ENCODE measurements at places on chromosomes 13 and 19. TPM values are rescaled to one million over a fixed set of nuclear protein-coding genes. Genes with fewer than 3 reads are reported as not detected.

DNA sequence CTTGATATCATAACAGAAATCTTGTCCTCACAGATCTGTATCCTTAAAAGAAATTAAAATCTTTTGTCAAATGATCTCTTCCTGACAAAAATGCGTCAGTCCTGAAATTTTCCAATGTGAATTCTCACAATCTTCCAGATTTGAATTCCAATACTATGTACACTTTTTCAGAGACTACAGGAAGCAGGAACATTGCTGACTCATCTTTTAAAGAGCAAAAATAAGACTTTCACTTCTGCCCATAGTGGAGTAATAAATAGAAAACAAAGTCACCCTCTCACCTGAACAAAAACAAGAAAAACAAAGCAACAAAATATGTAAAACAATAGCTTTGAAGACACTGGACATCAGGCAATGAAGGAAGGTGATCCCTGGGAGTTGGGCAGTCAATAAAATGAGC lies 167.0 kb upstream of the IPO5 start:
- no peak for DNase-seq
- no peaks in the 10 kb centered on the region for H3K27me3 ChIP-seq
- H3K4me3 ChIP-seq = no peak overlapping the region
- H3K4me1 ChIP-seq = no peaks in the 10 kb centered on the region
- H3K27ac ChIP-seq = no peak overlapping the region
- H3K36me3 ChIP-seq = no peaks in the 10 kb centered on the region

DNA sequence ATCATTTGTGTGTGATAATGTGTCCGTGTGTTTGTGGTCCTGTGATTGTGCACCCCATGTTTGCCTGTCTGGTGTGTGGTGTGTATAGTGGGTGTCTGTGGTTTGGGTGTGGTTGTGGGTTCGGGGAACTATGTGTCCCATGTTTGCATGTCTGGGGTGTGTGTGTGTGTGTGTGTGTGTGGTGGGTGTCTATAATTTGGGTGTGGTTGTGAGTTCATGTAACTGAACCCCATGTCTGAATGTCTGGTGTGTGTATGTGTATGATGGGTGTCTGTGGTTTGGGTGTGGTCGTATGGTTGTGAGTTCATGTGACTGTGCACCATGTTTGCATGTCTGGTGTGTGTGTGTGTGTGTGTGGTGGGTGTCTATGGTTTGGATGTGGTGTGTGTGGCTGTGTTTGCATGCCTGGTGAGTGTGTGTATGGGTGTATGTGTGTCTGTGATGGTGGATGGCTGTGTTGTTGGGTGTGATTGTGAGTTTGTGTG lies 11.1 kb upstream of the NFIX start:
- no peak for DNase-seq
- H3K4me1 ChIP-seq = peaks cover 10% of the 10 kb centered on the region
- H3K4me3 ChIP-seq = no peak overlapping the region
- no peak overlapping the region for H3K27ac ChIP-seq

PRODH2 gene
- total RNA-seq = 0.64 TPM

DNA sequence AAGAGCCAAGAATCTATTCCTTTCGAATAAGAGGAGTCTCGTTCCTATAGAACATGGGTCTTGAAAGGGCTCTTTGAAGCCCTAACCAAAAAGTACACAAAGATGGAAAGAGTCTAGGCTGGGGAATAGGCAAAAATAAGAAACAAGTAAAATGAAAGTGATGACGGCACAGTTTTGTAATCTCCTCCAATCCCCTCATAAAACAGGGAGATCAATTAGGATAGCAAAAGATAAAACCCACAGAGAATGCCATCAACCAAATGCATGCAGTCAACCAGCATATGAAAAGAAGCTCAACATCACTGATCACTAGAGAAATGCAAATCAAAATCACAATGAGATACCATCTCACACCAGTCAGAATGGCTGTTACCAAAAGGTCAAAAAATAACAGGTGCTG lies 122.4 kb upstream of the LSM14A start:
- H3K4me3 ChIP-seq = no peak overlapping the region
- H3K4me1 ChIP-seq = no peaks in the 10 kb centered on the region
- no peaks in the 10 kb centered on the region for H3K27me3 ChIP-seq
- no peak overlapping the region for H3K27ac ChIP-seq

MYBPC2 gene
- total RNA-seq = 0.61 TPM

GRCh38 chr13:42999491-42999890 lies 7.5 kb upstream of the EPSTI1 start:
- H3K27me3 ChIP-seq = no peaks in the 10 kb centered on the region
- H3K4me1 ChIP-seq = no peaks in the 10 kb centered on the region
- no peak overlapping the region for H3K27ac ChIP-seq
- H3K4me3 ChIP-seq = no peak overlapping the region
- DNase-seq = no peak
- H3K36me3 ChIP-seq = no peaks in the 10 kb centered on the region

- H3K4me1 ChIP-seq = no peaks in the 10 kb centered on the region
- H3K27ac ChIP-seq = no peak overlapping the region
- no peak overlapping the region for H3K4me3 ChIP-seq
- no peak for DNase-seq
- peaks cover 45% of the 10 kb centered on the region for H3K27me3 ChIP-seq
These were observed 4.2 kb upstream of the ZIC2 start for GRCh38 chr13:99977334-99977911.

DNA sequence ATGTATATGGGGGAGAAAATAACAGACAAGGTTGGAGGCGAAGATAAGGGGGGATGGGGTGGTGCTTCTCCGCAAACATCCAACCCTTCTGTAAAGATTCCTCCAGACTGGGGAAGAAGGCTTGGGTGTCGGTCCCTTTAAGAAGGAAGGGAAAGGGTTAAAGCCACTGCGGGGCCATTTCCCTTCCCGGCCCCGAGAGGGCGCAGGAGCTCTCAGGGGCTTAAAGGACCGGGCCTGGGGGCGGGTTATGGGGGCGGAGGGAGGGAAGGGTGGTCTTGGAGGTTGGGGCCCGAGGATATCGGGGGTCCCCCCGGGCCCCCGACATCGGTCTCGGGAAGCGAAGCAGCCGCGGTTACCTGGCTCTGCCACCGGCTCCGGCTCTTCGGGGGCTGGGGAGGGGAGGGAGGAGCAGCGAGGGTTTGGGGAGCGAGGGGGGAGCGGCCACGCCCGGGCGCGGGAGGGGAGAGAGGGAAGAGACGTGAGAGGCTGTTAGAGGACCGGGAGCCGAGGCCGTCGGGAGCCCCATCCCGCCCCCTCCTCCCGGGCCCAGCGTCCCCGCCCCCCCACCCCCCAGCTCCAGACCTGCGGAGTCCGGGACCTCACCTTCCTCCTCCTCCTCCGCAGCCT lies 2.8 kb downstream of the TNNT1 start:
- peaks cover 14% of the 10 kb centered on the region for H3K27me3 ChIP-seq
- no peak overlapping the region for H3K4me3 ChIP-seq
- peaks cover 6% of the 10 kb centered on the region for H3K4me1 ChIP-seq
- DNase-seq = no peak
- H3K27ac ChIP-seq = no peak overlapping the region

- H3K27ac ChIP-seq = no peak overlapping the region
- DNase-seq = no peak
- peaks cover 3% of the 10 kb centered on the region for H3K27me3 ChIP-seq
- no peak overlapping the region for H3K4me3 ChIP-seq
- H3K4me1 ChIP-seq = peaks cover 4% of the 10 kb centered on the region
These were observed 219.9 kb downstream of the MAB21L1 start for GRCh38 chr13:35256459-35257148.

ZNF418 gene
- 25.4 TPM for total RNA-seq

GRCh38 chr13:35961461-35962220 lies 169.5 kb downstream of the DCLK1 start:
- peaks cover 11% of the 10 kb centered on the region for H3K36me3 ChIP-seq
- H3K27ac ChIP-seq = no peak overlapping the region
- no peak overlapping the region for H3K4me3 ChIP-seq
- no peaks in the 10 kb centered on the region for H3K27me3 ChIP-seq

FGF14 gene
- total RNA-seq = 17.8 TPM

SIGLEC5 gene
- not detected for total RNA-seq

ZNF222 gene
- 12.2 TPM for total RNA-seq

DNA sequence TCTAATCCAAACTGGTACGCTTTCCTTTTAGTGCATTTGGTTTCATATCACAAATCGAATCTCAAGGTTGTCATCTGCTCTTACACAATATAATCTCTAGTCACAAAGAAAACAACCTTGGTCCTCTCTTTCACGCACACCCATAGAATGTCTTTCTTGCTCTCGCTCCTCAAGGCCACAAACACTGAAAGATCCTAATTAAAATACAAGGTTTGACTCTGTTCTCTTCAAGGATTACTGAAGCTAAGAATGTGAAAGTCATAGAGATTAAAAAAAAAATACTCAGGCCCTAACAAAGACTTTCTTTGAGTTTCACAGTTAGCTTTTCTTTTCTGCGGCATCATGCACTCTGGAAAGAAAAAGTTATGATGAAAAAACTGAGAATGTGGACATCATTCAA lies 891.5 kb downstream of the EFNB2 start:
- H3K27me3 ChIP-seq = peaks cover 2% of the 10 kb centered on the region
- H3K4me1 ChIP-seq = no peaks in the 10 kb centered on the region
- no peak for DNase-seq
- no peak overlapping the region for H3K27ac ChIP-seq
- H3K36me3 ChIP-seq = no peaks in the 10 kb centered on the region

GRCh38 chr13:107799001-107799400 lies 416.3 kb downstream of the LIG4 start:
- no peaks in the 10 kb centered on the region for H3K36me3 ChIP-seq
- H3K4me1 ChIP-seq = peaks cover 25% of the 10 kb centered on the region
- H3K27me3 ChIP-seq = peaks cover 2% of the 10 kb centered on the region
- DNase-seq = no peak
- H3K27ac ChIP-seq = no peak overlapping the region

DNA sequence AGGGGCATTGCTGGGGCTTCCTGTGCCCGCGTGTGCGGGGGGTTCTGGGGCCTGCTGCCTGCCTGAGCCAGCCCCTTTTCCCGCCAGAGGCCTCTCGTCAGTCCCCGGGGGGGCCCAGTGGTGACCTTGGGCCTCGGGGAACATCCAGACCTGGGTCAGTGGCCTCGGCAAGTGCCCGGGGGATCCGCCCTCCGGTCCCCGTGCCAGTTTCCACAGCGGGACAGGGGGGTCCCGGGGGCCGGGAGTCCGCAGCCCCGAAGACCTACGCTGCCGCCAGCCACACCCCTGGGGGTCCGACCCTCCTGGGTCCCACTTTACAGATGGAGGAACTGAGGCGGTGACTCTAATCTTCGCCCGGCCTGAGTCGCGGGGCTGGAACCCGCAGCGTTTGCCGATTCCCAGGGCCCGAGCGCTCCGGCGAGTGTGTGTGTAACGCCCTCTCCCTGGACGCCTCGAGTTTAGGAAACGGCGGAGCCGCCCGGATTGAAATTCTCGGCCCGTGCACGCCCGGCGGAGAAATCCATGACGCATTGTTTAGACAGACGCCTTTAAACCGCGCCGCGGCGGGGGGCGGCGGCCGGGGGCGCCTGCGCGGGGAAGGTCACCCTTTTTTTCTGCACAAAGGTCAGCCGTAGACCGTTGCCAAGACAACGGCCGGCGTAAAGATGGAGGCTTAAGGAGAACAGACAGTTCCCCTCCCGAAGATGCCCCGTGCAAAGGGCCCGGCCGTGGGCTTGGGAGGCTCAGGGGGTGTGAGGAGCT lies 39.3 kb downstream of the EFNA2 start:
- H3K27me3 ChIP-seq = peaks cover 8% of the 10 kb centered on the region
- H3K36me3 ChIP-seq = no peaks in the 10 kb centered on the region
- peak; percentile 84 for DNase-seq
- peak overlapping the region; percentile 81 for H3K27ac ChIP-seq

DNA sequence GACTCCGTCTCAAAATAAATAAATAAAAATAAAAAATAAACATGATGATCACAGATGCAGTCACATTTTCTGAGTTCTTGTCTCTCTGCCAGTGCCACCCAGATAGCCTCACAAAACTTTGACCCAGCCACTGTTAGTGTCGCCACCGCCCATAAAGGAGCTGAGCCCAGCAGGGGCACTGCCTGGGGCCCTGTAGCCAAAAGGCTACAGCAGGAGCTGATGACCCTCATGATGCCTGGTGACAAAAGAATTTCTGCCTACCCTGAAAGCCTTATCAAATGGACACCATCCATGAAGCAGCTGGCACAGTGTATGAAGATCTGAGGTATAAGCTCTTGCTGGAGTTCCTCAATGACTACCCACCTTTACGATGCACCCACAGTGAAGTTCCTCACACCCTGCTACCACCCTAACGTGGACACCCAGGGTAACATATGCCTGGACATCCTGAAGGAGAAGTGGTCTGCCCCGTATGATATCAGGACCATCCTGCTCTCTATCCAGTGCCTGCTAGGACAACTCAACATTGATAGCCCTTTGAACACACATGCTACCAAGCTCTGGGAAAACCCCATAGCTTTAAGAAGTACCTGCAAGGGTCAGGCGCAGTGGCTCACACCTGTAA lies 18.3 kb downstream of the ZNF587 start:
- DNase-seq = no peak
- H3K27ac ChIP-seq = no peak overlapping the region
- peaks cover 5% of the 10 kb centered on the region for H3K36me3 ChIP-seq
- no peak overlapping the region for H3K4me3 ChIP-seq
- no peaks in the 10 kb centered on the region for H3K4me1 ChIP-seq
- H3K27me3 ChIP-seq = peaks cover 2% of the 10 kb centered on the region

ARL11 gene
- total RNA-seq = not detected

GRCh38 chr19:28730791-28731512 lies 482.0 kb downstream of the UQCRFS1 start:
- H3K4me3 ChIP-seq = no peak overlapping the region
- H3K36me3 ChIP-seq = no peaks in the 10 kb centered on the region
- H3K27ac ChIP-seq = no peak overlapping the region
- DNase-seq = no peak
- peaks cover 1% of the 10 kb centered on the region for H3K27me3 ChIP-seq

GRCh38 chr13:30851697-30852096 lies 54.4 kb upstream of the MEDAG start:
- H3K4me1 ChIP-seq = peaks cover 6% of the 10 kb centered on the region
- no peak overlapping the region for H3K27ac ChIP-seq
- H3K36me3 ChIP-seq = peaks cover 4% of the 10 kb centered on the region
- no peak overlapping the region for H3K4me3 ChIP-seq
- H3K27me3 ChIP-seq = peaks cover 4% of the 10 kb centered on the region
- no peak for DNase-seq

- no peaks in the 10 kb centered on the region for H3K36me3 ChIP-seq
- no peak for DNase-seq
- H3K27ac ChIP-seq = peak overlapping the region; percentile 67
- peaks cover 31% of the 10 kb centered on the region for H3K4me1 ChIP-seq
- peaks cover 2% of the 10 kb centered on the region for H3K27me3 ChIP-seq
- H3K4me3 ChIP-seq = peak overlapping the region; percentile 55
These were observed 103.9 kb downstream of the DNAJC15 start for GRCh38 chr13:43127103-43127798.

LGALS4 gene
- not detected for total RNA-seq

PEG3 gene
- total RNA-seq = 11.6 TPM

Measured in glutamatergic neuron (in vitro differentiated cells).